Posterior vena cava (tissue), 2 donors: ENCODE measurements at places on chromosomes 3 and 15.

- DNase-seq, result no peak
Measured at GRCh38 chr3:173301647-173302046, 95.9 kb upstream of the NLGN1 start.

GRCh38 chr3:96863129-96863740, 48.8 kb downstream of the EPHA6 start:
- no peak for DNase-seq

- no peak for DNase-seq
Measured at GRCh38 chr3:141710888-141711616, 27.0 kb upstream of the RNF7 start.

- DNase-seq, result no peak
Measured at GRCh38 chr15:99895189-99895955, 162.1 kb upstream of the LYSMD4 start.

DNA sequence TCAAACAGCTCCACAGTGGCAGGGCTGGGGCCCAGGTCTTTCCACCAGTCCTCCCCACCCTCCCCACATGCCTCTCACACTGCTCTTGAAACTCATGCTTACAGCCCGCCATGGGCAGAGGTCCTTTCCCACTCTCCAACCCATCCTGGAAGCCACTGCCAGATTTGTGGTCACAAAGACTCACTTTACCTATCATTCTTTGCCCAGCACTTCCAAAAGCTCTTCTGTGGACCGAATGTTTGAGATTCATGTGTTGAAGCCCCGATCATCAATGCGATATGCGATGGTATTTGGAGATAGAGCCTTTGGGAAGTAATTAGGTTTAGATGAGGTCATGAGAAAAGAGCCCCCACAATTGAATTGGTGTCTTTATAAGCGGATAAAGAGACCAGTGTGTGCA, 247.8 kb downstream of the VPS13C start:
- no peak for DNase-seq

DNA sequence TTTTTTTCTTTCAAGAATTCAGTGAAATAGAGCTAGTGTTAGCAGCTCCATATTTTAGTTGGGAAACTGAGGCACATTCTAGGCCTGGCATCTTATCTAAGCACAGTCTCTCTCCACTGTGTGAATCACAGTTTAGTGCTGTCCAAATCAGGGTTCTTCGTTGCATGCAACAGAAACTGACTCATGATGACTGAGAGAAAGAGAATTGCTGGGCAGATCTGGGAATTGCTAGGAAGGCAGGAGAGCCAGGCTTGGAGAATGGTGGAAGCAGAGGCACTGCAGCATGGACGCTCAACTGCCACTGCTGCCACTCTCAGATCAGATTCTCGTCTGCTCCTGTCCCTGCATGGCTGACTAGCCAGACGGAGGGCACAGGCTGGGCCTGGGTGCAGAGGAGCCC, 40.7 kb upstream of the CHST2 start:
- DNase-seq, result no peak

DNA sequence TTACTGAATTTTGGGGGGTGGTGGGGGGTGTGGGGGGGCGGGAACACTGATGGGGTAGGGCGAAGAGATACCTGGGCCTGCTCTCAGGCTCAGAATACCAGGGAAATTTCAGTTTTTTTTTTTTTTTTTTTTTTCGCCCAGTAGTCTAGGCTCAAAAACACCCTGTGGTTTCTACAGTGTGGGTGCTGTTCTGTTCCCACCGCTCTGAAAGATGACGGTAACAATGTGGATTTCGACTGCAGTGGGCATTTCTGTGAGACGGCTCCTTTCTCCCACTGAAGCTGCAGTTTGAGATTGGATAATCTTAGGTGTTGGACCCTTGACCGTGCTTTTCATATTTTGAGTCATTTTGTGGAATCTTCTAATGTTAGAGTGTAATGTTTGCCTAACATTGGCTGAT, 143.8 kb upstream of the RGMA start:
- DNase-seq, result no peak

DNA sequence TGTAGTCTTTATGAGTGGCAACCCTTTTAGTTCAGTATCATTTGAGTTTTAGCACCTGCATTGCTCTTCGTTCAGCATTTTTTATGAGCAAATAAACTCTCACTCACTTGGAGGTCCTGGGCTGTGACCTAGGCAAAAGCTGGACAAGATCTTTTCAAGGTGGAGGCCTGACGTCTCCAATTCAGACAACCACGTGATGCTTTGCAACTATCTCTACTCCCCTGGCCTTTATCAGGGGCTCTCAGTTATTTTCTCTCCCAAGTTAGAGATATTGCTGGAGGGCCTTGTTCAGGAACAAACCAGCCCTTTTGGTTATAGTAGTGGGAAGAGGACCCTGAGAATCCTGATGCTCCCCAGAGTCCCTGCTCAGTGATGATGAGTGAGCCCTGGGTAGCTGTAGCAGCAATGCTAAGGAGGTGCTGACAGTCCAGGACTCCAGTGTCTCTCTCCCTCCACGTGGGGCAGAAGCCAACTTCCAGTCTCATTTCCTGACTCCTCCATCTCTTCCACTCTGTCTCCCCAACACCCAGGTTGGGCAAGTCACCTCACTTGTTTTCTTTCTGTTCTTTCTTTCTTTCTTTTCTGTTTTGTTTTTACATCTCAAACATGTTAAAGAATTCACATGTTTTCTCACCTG, 30.4 kb downstream of the HAPLN3 start:
- no peak for DNase-seq
